ENCODE measurements at places on chromosomes 16 and 17. TPM values are rescaled to one million over a fixed set of nuclear protein-coding genes. Genes with fewer than 3 reads are reported as not detected.

TOB1 gene
- total RNA-seq = 93.4 TPM

RNF213 gene
- 45.2 TPM for total RNA-seq

CASKIN1 gene
- 0.58 TPM for total RNA-seq

GPR179 gene
- total RNA-seq = 0.03 TPM

GCSH gene
- 55.9 TPM for total RNA-seq

SRCIN1 gene
- 2.4 TPM for total RNA-seq

CDRT4 gene
- total RNA-seq = 1.6 TPM

CCL15 gene
- total RNA-seq = not detected

ZNF469 gene
- total RNA-seq = 8.0 TPM

OR1F1 gene
- total RNA-seq = 0.29 TPM
